ENCODE measurements at places on chromosomes 7 and 10.
A peak's percentile ranks its signal among the peaks of the same experiment; 100 is the strongest.

DNA sequence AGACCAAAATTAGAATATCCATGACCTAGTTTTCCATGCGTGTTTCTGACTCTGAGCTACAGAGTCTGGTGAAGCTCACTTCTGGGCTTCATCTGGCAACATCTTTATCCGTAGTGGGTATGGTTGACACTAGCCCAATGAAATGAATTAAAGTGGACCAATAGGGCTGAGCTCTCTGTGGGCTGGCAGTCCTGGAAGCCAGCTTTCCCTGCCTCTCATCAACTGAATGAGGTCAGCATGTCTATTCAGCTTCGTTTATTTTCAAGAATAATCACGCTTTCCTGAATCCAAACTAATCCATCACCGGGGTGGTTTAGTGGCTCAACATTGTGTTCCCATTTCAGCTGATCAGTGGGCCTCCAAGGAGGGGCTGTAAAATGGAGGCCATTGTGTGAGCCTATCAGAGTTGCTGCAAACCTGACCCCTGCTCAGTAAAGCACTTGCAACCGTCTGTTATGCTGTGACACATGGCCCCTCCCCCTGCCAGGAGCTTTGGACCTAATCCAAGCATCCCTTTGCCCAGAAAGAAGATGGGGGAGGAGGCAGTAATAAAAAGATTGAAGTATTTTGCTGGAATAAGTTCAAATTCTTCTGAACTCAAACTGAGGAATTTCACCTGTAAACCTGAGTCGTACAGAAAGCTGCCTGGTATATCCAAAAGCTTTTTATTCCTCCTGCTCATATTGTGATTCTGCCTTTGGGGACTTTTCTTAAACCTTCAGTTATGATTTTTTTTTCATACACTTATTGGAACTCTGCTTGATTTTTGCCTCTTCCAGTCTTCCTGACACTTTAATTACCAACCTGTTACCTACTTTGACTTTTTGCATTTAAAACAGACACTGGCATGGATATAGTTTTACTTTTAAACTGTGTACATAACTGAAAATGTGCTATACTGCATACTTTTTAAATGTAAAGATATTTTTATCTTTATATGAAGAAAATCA, 35.5 kb downstream of the CAV1 start:
- peak overlapping the region; percentile 31 for H3K27ac ChIP-seq
- no peak overlapping the region for H3K4me3 ChIP-seq
- no peaks in the 10 kb centered on the region for H3K27me3 ChIP-seq
- H3K4me1 ChIP-seq, result peaks cover 6% of the 10 kb centered on the region
- DNase-seq, result no peak
- H3K36me3 ChIP-seq, result peaks cover 55% of the 10 kb centered on the region

DNA sequence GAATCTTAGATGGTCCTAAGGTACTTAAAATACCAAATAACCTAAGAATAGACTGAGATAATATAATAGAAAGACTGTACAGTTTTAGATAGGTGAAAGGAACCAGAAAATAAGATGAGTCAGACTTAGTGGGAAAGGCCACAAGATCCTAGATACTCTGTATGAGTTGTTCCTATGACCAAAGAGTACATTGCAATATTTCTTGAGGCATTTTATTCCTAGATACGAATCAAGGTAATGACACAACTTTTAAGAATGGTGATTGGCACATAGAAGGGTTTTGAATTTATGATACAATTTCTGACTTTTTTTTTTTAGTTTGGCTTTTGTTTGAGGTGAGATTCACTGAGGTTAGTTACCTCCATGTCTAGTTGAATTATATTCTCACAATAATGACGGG, 30.2 kb downstream of the MGAM start:
- H3K4me3 ChIP-seq, result no peak overlapping the region
- H3K27me3 ChIP-seq, result no peaks in the 10 kb centered on the region
- H3K27ac ChIP-seq, result peak overlapping the region; percentile 94
- no peak for DNase-seq

GRCh38 chr10:102185811-102186527, 33.8 kb downstream of the NOLC1 start:
- H3K4me1 ChIP-seq, result no peaks in the 10 kb centered on the region
- H3K27me3 ChIP-seq, result no peaks in the 10 kb centered on the region
- no peaks in the 10 kb centered on the region for H3K36me3 ChIP-seq
- no peak for DNase-seq

DNA sequence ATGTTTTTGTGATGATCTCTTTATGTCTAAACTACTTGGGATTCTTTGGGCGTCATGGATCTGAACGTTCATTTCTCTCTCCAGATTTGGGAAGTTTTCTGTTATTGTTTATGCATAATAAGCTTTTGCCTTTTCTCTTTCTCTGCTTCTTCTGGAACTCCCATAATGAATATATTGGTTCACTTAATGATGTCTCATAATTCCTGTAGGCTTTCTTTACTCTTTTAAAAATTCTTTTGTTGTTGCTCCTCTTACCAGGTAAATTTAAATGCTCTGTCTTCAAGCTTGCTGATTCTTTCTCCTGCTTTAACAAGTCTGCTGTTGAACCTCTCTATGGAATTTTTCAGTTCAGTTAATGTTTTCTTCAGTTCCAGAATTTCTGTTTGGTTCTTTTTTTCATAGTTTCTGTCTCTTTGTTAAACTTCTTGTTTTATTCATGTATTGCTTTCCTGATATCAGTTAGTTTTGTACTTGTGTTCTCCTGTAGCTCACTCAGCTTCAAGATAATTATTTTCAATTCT, 317.5 kb downstream of the PLXDC2 start:
- H3K36me3 ChIP-seq, result no peaks in the 10 kb centered on the region
- no peaks in the 10 kb centered on the region for H3K4me1 ChIP-seq

DNA sequence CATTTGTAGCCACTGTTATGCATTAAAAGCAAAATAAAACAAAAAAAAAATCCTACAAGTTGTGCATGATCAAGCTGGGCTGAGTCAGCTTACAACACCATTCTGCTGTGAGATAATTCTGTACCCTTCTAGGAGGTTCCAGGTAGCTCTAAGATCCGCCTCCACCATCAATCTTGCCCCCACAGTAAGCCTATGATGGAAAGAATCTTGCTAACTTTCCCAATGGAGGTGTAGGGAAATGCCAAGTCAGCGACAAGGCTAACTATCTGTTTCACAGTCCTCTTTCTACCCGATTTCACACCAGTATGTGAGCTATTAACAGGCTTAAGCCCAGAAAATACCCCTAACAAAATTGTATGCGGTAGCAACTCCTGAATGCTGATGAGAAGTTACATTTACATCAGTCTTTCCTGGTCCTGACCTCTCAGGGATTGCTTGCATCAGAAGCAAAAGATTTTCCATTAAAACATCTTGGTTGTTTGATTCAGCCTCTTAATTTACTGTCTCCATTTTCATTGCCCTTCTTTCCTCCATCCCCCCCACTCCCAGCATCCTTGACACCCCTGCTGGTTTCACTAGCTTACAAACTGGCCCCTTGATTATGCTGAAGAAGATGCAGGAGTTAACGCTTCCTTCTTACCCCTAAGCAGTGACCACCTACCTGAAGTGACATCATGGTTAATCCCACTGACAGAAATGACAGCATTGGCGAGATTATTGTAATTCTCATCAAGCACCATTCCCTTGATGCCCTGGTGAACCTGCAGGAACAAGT, 27.8 kb downstream of the CPN1 start:
- no peak overlapping the region for H3K4me3 ChIP-seq
- H3K27me3 ChIP-seq, result no peaks in the 10 kb centered on the region
- H3K4me1 ChIP-seq, result no peaks in the 10 kb centered on the region
- H3K36me3 ChIP-seq, result no peaks in the 10 kb centered on the region
- no peak overlapping the region for H3K27ac ChIP-seq
- no peak for DNase-seq

DNA sequence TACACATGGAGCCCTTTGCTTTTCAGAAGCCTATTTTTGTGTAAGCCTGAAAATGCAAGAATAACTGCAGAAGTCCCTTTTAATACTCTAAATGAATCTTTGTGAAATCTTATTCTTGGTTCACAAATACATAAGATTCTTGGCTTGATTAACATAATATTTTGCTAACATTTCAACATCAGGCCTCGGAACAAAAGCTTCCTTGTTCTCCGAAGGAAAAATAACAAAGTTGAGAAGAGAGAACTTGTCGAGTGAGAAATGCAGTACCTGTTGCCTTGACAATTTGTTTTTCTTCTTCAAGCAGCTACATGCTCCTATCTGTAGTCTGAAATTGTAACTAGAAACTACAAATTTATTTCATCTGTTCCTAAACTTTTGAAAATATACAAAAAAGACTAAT, 8.5 kb downstream of the NT5C2 start:
- H3K4me3 ChIP-seq, result no peak overlapping the region
- peaks cover 57% of the 10 kb centered on the region for H3K36me3 ChIP-seq
- peaks cover 20% of the 10 kb centered on the region for H3K4me1 ChIP-seq
- no peaks in the 10 kb centered on the region for H3K27me3 ChIP-seq
- peak overlapping the region; percentile 26 for H3K27ac ChIP-seq
- no peak for DNase-seq

DNA sequence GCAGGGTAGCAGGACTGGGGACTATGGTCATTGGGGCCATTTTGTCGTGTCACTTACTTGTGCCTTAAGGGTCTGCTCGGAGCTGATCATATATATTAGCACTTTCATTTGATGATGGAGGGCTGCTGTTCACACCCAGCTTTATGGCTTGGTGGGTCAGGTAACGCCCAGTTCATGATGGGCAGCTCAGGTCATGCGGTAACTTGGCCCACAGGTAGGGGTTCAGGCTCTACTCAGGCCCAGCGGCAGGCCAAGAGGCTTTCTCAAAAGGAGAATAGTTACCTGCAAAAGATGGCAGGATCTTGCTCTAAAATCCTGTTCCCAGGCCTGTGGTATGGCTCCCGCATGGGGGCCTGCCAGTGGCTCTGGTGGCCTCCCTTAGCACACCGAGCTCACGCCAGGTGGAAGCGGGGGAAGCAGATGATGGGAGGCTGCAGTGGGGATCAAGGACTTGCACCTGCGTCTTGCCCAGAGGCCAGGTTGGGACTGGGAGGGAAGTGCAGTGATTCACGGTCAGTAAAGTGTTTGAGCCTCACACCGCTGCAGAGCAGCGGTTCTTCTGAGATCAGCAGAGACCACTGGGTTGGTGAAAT, 109.5 kb downstream of the ADCY1 start:
- no peaks in the 10 kb centered on the region for H3K36me3 ChIP-seq
- no peak for DNase-seq
- no peaks in the 10 kb centered on the region for H3K4me1 ChIP-seq
- H3K27me3 ChIP-seq, result no peaks in the 10 kb centered on the region

GRCh38 chr7:132110692-132111091, 465.6 kb downstream of the PLXNA4 start:
- DNase-seq, result no peak
- H3K27ac ChIP-seq, result no peak overlapping the region
- no peaks in the 10 kb centered on the region for H3K27me3 ChIP-seq

DNA sequence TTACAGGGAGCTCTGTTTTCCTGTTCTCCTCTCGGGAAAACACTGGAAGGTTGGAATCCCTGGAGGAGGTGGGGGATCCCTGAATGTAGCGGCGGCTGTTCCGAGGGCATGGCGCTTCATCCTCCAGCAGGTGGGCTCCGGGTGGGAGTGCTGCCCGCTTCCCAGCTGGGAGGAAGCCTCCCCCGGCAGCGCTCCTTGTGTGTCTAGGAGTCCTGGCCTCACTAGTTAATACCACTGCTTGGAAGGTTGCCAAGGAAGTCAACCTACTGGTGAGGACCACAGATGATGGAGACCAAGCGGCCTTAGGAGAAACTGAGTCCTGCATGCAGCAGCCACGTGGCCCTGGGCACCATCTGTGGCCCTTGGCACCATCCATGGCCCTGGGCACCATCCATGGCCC, 151.9 kb upstream of the PFKP start:
- H3K27ac ChIP-seq, result no peak overlapping the region
- DNase-seq, result no peak
- no peak overlapping the region for H3K4me3 ChIP-seq
- peaks cover 7% of the 10 kb centered on the region for H3K27me3 ChIP-seq
- no peaks in the 10 kb centered on the region for H3K36me3 ChIP-seq

DNA sequence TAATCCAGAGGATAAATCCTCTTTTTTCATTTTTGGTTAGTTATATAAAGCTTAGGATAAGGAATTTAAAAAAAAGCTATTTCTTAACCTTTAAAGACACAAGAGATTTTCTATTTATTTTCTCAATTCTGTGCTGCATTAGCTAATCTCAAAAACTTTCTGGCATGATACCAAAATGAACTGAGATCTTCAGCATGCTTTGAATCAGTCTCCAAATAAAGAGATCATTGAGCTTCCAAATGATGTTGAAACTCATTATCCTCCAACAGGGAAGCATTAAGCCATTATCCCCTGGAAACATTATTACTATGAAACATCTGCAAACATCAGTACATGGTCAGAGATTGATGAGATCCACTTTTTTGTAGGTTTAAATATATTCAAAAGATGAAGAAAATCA, 350.3 kb upstream of the TEX47 start:
- H3K27ac ChIP-seq, result no peak overlapping the region
- no peak for DNase-seq
- no peaks in the 10 kb centered on the region for H3K27me3 ChIP-seq

DNA sequence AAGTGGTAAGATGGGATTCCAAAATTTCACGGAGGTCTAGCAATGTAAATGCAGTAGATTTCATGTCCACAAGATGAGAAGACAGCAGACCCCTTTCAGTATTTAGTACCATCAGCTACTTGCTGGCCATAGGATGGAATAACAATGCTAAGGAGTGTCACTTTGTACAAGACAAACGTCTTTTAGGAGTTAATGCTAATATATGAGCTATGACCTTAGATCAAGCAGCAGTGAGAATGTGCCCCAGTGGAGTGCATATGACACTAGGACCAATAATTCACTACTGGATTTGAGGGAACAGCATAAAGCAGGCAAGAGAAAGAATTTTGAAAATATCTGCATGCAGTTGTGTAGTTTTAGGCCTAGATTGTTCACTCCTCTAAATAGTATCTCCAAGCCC, 182.8 kb upstream of the ZNF804B start:
- no peaks in the 10 kb centered on the region for H3K36me3 ChIP-seq
- H3K4me1 ChIP-seq, result no peaks in the 10 kb centered on the region
- no peak overlapping the region for H3K4me3 ChIP-seq
- H3K27ac ChIP-seq, result no peak overlapping the region
- no peak for DNase-seq

DNA sequence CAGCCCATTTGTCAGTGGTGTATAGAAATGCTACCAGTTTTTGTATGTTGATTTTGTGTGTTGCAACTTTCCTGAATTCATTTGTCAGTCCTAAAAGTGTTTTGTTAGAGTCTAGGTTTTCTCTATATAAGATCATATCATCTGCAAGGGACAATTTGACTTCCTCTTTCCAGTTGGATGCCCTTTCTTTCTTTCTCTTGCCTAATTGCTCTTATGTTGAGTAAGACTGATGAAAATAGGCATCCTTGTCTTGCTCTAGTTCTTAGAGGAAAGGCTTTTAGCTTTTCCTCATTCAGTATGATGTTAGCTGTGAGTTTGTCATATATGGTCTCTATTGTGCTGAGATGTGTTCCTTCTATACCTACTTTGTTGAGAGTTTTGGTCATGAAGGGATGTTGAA, 161.7 kb upstream of the TPK1 start:
- H3K4me3 ChIP-seq, result no peak overlapping the region
- H3K27me3 ChIP-seq, result no peaks in the 10 kb centered on the region
- no peak overlapping the region for H3K27ac ChIP-seq

DNA sequence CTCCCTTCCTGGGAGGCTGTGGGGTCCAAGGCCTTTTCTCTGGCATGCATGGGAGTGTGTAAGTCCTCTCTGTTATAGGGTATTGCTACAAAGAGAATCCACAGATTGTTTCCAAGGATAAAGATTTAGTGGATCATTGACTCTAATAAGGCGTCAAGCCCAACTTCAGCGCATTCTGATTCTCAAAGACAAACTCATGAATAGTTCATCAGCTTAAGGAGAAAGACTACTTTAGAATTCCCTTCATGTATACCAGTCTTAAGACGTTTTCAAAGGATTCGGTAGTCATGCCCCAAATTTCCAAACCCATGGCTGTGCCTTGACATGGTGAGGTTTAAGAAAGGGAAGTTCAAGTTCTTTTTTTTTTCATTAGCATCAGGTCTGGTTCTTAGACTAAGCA, 46.6 kb upstream of the ABLIM1 start:
- no peaks in the 10 kb centered on the region for H3K36me3 ChIP-seq
- no peaks in the 10 kb centered on the region for H3K27me3 ChIP-seq
- no peak overlapping the region for H3K4me3 ChIP-seq
- peaks cover 12% of the 10 kb centered on the region for H3K4me1 ChIP-seq
